WTC11 (cell line): ENCODE measurements at places on chromosomes 12 and 14. TPM values are rescaled to one million over a fixed set of nuclear protein-coding genes. Genes with fewer than 3 reads are reported as not detected.

Gene TEAD4
- total RNA-seq = 75.8 to 96.8 TPM (median 78.2 TPM) in 3 replicates

DNA sequence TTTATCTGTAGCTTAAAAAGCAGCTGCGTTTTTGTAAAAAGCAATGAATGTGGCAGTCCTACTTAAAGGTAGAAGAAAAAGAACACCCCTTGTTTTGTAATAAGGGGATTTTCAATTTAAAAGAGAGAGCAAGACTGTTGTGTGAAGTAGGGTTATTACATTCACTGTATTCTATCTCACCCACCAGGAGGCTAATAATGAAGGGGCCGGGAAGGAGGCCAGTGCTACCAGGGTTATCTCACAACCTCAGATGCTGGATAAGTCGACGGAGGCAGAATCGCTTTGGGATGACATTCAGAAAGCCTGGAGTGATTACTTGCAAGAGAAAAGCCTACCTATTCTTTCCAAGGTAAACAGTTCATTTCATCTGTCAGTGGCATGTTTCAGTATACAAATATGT, 97.7 kb downstream of the RMST start:
- H3K27ac ChIP-seq = peak overlapping the region; percentile 61; the same call in 1 of the 2 replicates
- peaks cover 18% of the 10 kb centered on the region for H3K36me3 ChIP-seq
- no peaks in the 10 kb centered on the region for H3K27me3 ChIP-seq
- H3K4me3 ChIP-seq = peak overlapping the region; percentile 4; the same call in 1 of the 2 replicates
- H3K4me1 ChIP-seq = peaks cover 92% of the 10 kb centered on the region

DNA sequence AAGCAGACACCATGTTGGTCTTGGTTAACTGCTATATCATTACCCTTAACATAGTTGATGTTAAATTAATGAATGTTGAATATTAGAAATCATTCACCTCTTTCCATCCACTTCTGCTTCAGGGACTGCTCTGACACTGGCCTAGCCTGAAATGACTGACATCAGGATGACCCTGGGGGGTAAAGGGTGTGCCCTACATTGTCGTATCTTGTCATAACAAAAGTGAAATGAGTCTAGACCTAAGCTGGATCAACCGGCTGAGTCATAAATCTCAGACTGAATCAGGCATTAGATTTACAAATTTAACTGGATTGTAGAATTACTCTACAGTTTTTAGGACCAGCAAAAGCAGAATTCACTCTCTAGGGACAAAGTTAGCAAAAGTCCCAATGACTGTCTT, 35.3 kb downstream of the KICS2 start:
- peak overlapping the region; percentile 34; the same call in 1 of the 2 replicates for H3K27ac ChIP-seq
- no peak for DNase-seq
- no peak overlapping the region for H3K4me3 ChIP-seq
- no peaks in the 10 kb centered on the region for H3K36me3 ChIP-seq

GRCh38 chr12:130849561-130850417, 10.7 kb upstream of the STX2 start:
- peak overlapping the region; percentile 99 for H3K27ac ChIP-seq
- H3K4me1 ChIP-seq = peaks cover 36% of the 10 kb centered on the region
- H3K36me3 ChIP-seq = peaks cover 4% of the 10 kb centered on the region; the same call in 1 of the 2 replicates
- peak; percentile 34 for DNase-seq

- H3K27ac ChIP-seq = no peak overlapping the region
- 0 out of 2 replicates have a peak, but pooled peaks cover 4% of the 10 kb centered on the region for H3K4me1 ChIP-seq
- H3K4me3 ChIP-seq = no peak overlapping the region
- no peaks in the 10 kb centered on the region for H3K36me3 ChIP-seq
These were observed 3.4 kb downstream of the LBHD2 start for GRCh38 chr14:103087343-103087835.

- peaks cover 28% of the 10 kb centered on the region for H3K36me3 ChIP-seq
- H3K27ac ChIP-seq = no peak overlapping the region
- no peak overlapping the region for H3K4me3 ChIP-seq
- no peaks in the 10 kb centered on the region for H3K4me1 ChIP-seq
These were observed 125.4 kb upstream of the DIO2 start for GRCh38 chr14:80336608-80337106.

- no peaks in the 10 kb centered on the region for H3K27me3 ChIP-seq
- no peaks in the 10 kb centered on the region for H3K4me1 ChIP-seq
- H3K27ac ChIP-seq = no peak overlapping the region
- no peak for DNase-seq
- no peak overlapping the region for H3K4me3 ChIP-seq
These were observed 25.9 kb upstream of the PAPLN start for GRCh38 chr14:73211251-73212040.

Gene PSMB5
- total RNA-seq = 200 to 224 TPM (median 203 TPM) in 3 replicates

- peaks cover 69% of the 10 kb centered on the region for H3K36me3 ChIP-seq
- no peaks in the 10 kb centered on the region; the same call in 1 of the 2 replicates for H3K27me3 ChIP-seq
These were observed 54.1 kb upstream of the GPR68 start for GRCh38 chr14:91298576-91298975.

DNA sequence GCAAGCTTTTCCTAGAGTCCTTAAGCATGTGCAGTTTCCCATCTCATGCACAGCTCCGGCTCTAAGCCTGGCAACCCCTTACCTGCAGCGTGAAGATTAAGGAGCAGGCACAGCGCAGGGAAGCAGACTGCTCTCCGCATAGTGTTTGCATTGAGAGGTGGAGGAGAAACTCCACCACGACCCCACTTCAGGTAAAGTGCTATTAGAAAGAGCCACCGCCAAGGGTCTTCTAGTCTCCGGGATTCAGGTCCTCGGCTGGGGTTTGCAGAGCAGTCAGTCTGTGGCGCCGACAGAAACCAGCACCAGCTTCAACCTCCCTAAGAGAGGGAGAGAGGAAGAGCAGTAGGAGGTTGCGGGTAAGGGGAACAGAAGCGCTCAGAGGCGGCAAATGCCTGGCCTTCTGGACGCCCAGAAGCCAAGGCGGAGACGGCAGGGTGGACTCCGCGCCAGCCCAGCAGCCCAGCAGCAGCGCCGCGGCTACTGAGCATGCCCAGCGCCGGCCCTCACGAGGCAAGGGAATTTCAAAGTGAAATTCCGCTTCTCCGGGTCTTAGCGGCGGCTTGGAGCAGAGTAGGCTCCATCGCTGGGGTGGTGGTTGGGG, at the start of gene PTPRR:
Gene PTPRR (minus strand): TSS at position 488 of the 601 bp plus-strand sequence. CDS start 348 bp downstream, at position 140.
- no peaks in the 10 kb centered on the region for H3K36me3 ChIP-seq
- no peak within 1 kb of the TSS for H3K27ac ChIP-seq
- peaks cover 33% of the 10 kb centered on the region for H3K27me3 ChIP-seq
- H3K4me3 ChIP-seq = peak within 1 kb of the TSS; percentile 80
- peaks cover 13% of the 10 kb centered on the region for H3K4me1 ChIP-seq
- peak; percentile 77 for DNase-seq

DNA sequence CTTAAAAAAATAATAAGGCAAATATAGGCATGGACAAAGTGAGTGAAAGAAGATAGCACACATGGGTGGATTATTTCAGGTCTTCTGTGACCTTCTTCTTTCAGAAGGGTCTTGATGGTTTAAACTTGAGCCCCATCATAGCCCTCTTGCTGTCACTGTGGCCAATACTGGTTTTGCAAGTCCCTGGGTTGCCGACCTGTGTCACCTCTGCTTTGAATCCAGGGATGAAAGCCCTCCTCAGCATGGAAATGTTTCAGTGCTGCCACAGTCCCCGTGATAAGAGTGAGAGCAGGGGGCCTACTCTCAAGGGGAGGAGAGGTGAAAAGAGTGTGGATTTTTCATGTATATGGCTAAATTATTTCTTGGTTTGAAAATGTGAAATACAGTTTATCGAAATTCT, 30.2 kb upstream of the ATF1 start:
- H3K27me3 ChIP-seq = no peaks in the 10 kb centered on the region
- peaks cover 41% of the 10 kb centered on the region for H3K36me3 ChIP-seq
- H3K27ac ChIP-seq = no peak overlapping the region
- no peak overlapping the region for H3K4me3 ChIP-seq
- no peaks in the 10 kb centered on the region for H3K4me1 ChIP-seq

Gene CFAP251
- 2.9 to 3.1 TPM (median 3.0 TPM) in 3 replicates for total RNA-seq

- peaks cover 53% of the 10 kb centered on the region for H3K4me1 ChIP-seq
- H3K4me3 ChIP-seq = no peak overlapping the region
- DNase-seq = no peak
- H3K27ac ChIP-seq = 0 out of 2 replicates have a peak overlapping the region, but pooled peaks have one; percentile 10
- no peaks in the 10 kb centered on the region for H3K27me3 ChIP-seq
These were observed 50.1 kb downstream of the PHLDA1 start for GRCh38 chr12:75981247-75982168.

Gene BATF
- 0.73 TPM in 1 of 3 replicates, not detected in the others for total RNA-seq
